ENCODE measurements at places on chromosomes 2 and 18.

- no peak for DNase-seq
These were observed 104.5 kb downstream of the CDCA7 start for GRCh38 chr2:173458991-173459780.

- no peak for DNase-seq
These were observed 241.0 kb upstream of the ACVR2A start for GRCh38 chr2:147603876-147604275.

GRCh38 chr2:241813644-241814392 lies 4.8 kb downstream of the NEU4 start:
- no peak for DNase-seq

DNA sequence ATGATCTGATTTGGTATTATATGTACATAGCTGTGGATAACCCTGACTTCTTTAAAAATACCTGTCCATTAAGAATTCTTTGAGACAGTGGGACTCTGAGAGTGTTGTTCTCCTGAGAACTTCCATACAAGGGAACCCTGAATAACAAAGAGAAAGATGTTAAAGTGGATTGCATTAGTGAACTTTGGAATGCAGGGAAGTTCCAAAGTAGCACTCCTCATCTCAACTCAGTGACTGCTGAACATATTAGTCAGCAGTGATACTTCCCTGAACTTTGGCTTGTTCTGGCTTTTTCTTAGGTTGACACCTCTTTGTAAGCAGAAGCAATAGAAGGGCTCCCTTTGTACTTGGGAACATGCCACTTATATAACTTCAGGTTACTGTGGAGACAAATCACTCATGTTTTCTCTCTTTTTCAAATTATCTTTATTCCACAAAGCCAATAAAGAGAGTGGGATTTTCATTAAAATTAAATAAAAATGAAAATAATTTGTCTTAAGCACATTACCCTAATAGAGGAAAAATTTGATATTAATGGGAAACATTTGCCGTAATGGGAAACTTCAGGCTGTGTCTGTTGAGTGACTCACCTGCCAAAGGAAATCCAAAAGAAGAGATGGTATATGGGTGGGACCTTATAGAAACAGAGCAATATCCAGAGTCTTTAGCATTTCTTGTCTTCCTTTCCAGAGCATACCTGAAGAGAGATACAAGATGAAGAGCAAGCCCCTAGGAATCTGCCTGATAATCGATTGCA lies 33.3 kb downstream of the CFLAR start:
- DNase-seq = no peak

DNA sequence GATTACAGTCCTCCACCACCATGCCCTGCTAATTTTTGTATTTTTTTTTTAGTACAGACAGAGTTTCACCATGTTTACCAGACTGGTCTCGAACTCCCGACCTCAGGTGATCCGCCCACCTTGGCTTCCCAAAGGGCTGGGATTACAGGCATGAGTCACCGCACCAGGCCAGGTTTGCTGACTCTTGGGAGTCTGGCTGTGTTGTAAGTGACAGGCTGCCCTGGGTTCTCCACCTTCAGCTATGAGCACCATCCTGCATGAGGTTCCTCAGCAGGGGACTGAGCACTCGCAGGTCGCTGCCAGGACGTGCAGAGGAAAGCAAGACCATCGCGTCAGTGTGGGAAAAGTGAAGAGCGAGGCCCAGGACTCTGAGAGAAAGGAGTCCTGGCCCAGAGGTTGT lies 112.6 kb upstream of the NDUFV2 start:
- DNase-seq = no peak

- DNase-seq = no peak
These were observed 37.8 kb downstream of the FIGN start for GRCh38 chr2:163697846-163698637.

DNA sequence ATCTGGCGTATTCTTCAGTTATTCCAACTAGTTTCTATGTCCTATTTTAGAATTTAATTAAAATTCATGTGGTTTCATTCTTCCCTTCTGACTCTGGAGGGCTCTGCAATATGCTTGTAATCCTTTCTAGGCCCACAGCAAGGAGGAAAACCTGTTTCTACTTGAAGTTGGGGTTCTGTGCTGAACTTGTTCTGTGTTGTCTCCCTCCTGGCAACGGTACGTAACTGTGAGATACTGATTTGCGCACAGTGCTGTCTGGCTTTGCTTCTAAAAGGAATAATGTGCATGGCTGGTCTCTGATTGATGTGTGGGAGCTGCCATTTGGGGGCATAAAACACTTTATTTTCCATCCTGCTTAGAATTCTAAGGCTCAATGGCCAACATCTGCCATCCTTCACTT lies 81.7 kb downstream of the NABP1 start:
- no peak for DNase-seq

- DNase-seq = no peak
These were observed 70.6 kb downstream of the SAP130 start for GRCh38 chr2:127957240-127957639.

DNA sequence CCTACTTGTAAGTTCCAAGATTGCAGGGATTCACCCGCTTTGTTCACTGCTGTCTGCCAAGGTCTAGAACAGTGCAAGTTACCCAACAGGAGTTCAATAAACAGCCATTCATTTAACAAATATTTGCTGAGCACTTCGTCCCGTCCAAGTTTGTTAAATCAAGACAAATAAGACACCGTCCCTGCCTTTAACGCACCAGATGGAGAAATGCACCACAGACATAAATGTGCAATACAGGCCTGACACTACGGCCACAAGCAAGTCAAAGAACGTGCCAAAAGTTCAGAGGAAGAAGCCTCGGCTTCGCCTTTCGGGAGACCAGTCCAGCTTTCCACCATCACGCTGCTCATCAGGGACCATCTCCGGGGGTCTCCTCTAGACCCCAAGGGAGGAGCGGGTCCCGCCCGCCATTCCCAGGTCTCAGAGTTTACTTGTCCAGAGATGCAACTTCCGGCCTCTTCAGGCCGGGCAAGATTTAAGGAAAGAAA lies 429 bp downstream of the C2orf76 start:
- peak; percentile 36 for DNase-seq

DNA sequence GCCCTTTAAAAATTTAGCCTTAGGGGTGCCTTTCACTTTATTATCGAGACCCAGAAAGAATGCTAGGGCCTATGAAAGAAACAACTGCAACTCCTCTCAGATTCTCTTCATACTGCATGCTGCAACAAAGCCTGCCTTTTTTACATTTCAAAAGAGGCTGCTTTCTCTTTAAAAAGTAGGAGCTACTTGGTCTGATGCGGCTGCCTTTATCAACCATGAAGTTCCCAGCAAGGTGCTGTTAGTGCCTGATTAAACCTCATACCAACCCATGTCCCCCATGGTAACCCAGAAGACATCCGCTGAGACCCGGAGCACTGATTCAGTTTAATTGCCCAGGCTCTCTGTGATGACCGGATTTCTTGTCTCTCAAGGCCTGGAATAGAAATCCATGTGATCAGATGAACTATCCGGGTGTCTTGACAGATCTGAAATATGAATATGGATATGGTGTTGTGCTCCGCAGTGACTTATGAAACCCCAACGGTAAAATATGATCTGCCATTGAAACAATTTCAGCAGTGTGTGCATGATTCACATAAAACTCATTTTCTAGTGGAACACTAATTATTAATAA lies 368.3 kb downstream of the ZNF521 start:
- DNase-seq = no peak

DNA sequence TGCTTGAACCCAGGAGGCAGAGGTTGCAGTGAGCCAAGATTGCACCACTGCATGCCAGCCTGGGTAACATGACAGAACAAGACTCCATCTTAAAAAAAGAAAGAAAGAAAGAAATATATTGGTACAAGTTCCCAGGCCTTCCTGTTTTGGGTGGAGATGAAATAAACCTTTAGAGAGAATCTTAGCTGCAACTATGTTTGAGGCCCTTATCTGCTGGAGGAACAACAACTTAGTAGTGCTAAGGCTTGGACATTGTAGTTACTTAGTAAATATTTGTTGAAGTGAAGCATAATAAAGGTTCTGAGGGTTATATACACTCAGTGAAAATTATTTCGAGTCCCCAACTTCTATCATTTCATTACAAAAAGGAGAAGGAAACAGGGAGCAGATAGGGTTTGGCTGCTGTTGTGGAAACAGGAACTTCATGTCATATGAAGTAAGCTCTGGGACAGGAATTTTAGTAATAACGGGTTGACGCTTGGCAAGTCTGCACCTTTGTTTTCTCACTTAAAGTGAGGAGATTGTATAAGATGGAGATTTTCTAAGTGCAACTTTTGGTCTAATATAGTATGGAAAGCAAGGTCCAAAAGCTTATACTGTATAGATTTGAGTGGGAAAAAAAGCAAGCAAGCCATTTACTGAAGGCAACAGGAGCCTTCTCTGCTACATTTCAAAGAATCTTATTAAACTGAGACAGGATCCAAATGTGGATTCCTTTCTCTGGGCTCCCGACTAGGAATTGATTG lies 40.0 kb upstream of the AGPS start:
- no peak for DNase-seq

DNA sequence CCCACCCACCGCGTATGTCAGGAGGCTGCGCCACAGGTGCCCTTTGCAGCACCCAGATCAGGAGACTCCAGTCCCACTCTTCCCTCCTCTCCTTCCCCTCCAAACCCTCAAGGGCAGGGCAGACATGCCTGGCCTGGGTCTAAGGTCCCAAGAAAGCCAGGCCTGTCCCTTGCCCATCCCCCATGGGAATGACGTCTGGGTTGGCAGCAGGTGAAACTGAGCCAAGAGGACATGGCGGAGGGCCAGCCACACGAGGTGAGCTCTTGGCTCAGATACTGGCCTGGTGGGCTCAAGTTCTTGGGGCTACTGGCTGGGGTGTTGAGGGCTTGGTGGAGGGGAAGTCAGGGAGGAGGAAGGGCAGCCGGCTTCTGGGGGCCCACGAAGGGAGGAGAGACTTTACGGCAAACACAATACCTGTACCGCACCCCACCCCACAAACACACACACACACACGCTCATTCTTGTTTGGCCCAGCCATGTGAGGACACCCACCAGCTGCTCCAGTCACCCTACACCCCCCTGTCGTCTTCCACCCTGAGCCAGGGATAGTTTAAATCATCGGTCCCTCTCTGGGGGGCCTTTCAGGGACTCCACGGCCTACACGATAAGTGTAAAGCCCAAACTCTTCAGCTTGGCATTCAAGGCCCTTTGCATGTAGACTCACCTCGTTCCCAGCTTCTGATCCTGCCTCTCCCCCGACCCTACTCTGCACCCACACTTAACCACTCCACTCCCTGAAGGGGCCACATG lies 24.1 kb upstream of the TNS1 start:
- no peak for DNase-seq

DNA sequence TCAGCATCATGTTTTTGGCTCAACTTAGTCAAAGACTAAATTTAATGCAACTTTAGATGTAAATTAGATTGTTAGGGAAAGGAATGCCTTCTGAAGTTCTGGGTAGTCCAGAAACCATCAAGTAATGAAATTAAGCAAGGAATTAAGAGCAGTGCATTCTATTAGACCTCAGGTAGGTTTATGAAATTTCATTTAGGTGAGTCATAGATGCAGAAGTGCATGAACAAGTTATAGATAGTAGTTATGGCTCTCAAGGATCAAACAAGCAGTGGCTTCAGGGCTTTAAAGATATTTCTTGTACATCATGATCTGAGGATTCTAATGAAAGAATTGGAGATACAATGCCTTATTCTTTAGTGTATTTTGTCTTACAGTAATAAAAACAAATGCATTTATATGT lies 25.4 kb upstream of the SPOPL start:
- DNase-seq = no peak

GRCh38 chr2:96622544-96622943 lies 15.6 kb downstream of the KANSL3 start:
- DNase-seq = no peak

DNA sequence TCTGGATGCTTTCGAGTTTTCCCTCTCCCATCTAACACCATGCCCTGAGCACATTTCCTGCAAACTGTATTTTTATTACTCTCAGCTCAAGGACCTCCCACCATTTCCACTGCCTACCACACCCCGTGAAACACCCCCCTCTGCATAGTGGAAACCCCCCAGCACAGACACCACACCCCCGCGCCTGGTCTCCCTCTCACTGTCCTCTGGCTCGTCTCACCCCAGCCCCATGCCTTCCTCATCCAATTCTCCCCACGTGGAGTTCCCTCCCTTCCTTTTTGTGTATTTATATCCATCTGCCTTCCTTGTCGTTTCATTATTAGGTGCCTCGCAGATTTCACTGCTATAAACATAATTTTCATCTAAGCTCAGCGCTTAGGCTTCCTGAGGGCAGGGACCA lies 307.5 kb downstream of the CELF4 start:
- DNase-seq = no peak

DNA sequence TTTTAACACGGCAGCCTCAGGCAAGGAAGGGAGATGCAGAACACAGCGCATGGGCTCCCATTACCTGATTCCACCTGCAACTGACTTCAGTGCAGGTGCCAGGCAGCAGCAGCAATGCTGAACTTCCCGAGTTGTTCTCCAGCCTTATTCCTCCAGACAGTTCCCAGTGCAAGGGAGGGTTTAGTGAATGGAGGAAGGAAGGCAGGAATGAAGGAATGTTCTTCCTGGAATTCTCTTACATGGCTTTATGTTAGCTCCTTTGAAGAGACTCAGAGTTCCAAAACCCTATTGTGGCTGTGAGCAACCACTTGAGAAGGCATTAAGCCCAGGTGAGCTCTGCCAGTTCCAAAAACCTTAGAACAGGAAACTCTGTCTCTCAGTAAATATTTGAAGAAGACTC lies 45.5 kb downstream of the SERPINB7 start:
- DNase-seq = no peak

DNA sequence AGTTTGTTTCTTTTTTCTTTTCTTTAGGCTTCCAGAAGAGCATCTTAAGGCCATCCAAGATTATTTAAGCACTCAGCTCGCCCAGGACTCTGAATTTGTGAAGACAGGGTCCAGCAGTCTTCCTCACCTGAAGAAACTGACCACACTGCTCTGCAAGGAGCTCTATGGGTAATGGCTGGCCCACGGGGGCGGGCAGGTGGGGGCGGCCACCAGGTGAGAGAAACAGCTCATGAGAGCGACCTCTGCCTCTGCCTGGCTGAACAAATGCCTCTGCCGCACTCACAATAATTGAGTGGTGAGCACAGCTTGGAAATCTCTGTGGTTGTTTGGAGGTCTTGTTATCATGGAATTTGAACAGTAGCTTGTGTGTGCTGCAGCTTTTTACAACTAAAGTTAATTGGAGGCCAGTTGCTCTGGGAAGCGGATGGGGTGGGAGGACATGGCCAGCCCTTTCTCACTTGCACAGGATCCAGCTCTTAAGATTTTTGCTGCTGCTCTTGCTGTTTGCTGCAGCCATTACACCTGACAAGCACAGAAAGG lies 70.4 kb downstream of the INPP5D start:
- DNase-seq = no peak

- DNase-seq = no peak
These were observed 112.6 kb upstream of the PXDN start for GRCh38 chr2:1856922-1857321.
